NCI-H1694 treated with DMSO at 0.1 percent for 48 hours (cell line): ENCODE measurements at places on chromosomes 11 and 22.

DNA sequence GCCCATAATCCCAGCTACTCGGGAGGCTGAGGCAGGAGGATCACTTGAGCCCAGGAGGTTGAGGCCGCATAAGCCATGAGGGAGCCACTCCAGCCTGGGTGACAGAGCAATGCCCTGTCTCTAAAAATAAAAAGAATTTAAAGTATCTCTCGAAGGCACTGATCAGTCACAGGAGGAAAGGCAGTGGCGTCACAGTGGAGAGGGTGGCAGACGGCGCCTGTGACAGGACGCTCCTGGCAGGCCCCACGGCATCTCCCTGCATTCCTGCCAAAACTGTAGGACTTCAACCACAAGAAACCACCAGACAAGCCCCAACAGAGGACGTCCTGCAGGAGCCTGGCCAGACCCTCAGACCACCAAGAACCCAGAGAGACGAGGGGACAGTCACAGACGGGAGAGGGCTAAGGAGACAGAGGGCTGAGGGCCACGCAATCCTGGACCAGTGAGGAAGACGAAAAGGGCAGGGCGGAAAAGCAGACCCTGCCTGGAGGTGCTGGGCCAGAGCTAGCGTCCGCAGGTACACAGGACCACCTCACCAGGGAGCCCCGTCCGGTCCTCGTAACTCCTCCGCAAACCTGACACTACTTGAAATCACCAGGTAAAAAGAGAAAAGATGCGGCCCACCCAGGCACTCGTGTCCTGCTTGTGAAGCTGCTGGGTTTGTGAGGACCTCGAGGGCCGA, 5.9 kb downstream of the RNH1 start:
- no peak for DNase-seq

- no peak for DNase-seq
Observed at GRCh38 chr11:63951779-63952536, 13.2 kb downstream of the NAA40 start.

DNA sequence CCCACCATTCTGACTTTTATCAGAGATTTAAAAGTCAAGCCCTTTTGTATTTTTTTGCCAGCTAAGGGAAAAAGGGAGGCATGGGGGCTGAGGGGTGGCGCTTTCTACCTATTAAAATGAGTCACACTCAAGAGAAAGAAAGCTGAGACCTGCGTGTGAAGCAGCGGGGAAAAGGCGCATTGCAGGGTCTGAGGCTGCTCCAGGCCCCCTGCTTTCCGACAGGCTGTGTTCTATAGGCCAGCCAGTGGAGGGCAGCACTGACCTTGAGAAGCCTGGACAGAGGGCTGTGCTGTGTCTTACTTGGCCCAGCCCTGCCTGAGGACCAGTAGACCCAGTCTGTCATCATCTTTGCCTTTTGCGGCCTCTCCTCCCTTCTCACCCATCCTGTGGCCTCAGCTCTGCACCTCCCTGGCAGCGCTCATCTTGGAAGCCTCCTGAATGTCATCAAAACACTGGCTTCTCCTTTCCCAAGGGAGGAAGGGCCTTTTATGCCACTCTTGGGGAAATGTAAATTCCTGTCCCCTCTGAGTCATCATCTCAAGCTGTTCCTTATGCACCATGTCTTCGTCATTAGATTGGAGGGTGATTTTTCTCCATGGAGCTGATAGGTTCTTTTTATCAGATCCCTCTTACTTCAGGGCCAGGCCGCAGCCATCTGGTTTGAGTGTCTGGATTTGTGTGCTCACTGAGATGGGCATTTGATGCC, 12.6 kb upstream of the MAPK8IP1 start:
- peak; percentile 30 for DNase-seq

- DNase-seq: no peak
Observed at GRCh38 chr11:12675951-12676711, 1.9 kb downstream of the TEAD1 start.

GRCh38 chr22:33070600-33070999, 12.4 kb upstream of the SYN3 start:
- DNase-seq: no peak

- DNase-seq: no peak
Observed at GRCh38 chr11:76778874-76779273, 4.3 kb upstream of the TSKU start.

- DNase-seq: no peak
Observed at GRCh38 chr22:22838148-22838786, 49.3 kb upstream of the IGLL5 start.

DNA sequence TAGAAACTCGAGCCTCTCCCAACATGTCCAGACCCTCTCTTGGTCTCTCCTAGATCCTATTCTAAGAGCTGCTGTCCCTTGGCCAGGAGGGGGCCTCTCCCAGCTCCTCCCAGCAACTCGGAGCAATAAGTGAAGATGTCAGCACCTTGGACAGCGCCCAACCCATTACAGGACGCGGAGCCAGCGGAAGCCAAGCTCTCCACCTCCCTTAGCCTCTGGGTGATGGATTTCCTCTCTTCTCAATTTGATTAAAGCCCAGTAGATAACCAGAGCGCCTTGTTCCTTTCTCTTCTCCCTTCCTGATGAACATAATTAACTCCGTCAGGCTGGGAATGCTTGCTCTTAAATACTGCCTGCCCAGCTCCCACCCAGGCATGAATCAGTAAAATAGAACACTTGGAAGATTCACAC, 26.2 kb upstream of the TPBGL start:
- DNase-seq: no peak

GRCh38 chr11:129023968-129024676, 81.5 kb upstream of the TP53AIP1 start:
- DNase-seq: no peak

- no peak for DNase-seq
Observed at GRCh38 chr11:70020336-70021214, 57.5 kb upstream of the ANO1 start.

DNA sequence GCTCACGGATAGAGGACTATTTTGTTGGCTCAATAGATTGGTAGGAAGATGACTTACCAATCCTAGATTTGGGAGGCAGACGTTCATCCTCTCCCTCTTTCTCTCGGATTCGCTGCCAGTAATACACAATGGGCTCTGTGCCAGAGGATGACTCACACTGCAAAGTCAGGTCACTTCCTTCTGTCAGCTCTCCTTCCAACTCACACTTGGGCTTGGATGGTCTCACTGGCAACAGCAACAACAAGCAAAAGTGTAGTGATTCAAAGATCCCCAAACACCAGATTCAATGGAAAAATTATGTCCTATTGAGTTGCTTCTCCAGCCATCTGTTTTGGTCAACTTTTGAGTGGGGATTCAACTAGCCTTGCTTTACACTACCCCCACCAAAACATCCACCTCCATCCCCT, 21.7 kb upstream of the HSPA8 start:
- peak; percentile 38 for DNase-seq

DNA sequence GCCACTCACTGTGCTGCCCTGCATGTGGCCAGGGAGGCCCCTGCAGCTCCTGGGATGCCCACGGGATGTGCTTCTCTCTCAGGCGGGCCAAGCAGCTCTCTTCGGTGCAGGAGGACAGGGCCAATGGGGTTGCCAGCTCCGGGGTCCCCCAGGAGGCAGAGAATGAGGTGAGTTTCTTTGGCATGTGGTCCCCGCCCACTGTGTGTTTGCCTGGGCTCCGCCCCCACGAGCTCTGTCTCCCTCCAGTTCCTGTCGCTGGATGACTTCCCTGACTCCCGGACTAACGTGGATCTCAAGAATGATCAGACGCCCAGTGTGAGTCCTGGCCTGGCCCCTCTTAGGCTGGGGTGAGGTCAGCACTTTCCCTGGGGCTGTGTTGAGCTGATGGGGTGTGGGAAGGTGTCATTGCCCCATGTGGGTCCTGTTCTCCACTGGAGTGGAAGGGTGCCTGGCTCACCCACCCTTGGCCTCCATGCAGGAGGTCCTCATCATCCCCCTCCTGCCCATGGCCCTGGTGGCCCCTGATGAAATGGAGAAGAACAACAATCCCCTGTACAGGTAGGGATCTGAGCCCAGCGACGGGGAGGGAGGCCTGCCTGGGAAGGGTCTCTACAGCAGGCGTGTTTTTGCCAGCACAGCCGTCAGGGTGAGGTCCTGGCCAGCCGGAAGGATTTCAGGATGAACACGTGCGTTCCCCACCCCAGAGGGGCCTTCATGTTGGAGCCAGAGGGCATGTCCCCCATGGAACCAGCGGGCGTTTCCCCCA, 7.7 kb downstream of the SCO2 start:
- no peak for DNase-seq

DNA sequence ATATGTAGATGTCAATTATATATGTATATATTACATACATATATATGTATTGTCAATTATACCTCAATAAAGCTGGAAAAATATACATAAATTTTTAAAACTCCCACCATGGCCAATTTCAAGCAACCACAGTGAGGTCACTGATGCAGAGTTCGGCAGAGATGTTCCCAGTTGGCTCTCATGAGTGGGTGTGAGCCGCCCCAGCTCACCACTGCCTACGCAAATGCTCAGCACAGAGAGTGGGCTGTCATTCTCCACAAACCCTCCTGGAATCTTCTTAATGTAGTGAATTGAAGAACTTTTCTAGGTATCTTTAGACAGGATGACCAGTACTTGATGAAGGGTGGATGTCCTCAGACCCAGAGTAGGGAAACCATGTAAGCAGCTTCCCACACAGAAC, 96.6 kb upstream of the TMEM45B start:
- no peak for DNase-seq

GRCh38 chr11:83054001-83054400, 17.7 kb downstream of the RAB30 start:
- no peak for DNase-seq

DNA sequence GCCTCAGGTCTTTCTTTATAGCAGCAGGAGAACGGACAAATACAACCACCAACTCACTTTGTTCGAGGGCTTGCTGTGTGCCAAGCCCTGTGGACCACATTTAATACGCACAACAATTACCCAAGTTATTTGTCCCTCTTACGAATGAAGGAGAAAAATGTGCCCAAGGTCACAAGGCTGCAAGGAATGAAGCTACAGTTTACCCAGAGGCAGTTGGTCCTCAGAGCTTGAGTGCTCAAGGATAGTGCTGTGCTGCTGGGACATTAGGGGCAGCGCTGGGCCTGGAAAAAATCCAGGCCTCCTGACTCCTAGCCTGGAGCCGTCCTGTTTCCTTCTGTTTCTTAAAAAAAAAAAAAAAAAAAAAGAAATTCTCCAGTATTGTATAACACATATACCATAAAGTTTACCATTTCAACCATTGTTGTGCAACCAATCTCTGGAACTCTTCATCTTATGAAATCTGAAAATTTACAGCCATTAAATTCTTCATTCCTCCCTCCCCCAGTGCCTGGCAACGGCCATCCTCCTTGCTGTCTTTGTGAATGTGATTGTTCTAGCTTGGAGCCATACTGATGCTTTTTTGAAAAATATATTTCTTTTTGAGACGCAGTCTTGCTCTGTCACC, 1.0 kb upstream of the C11orf86 start:
- DNase-seq: no peak

DNA sequence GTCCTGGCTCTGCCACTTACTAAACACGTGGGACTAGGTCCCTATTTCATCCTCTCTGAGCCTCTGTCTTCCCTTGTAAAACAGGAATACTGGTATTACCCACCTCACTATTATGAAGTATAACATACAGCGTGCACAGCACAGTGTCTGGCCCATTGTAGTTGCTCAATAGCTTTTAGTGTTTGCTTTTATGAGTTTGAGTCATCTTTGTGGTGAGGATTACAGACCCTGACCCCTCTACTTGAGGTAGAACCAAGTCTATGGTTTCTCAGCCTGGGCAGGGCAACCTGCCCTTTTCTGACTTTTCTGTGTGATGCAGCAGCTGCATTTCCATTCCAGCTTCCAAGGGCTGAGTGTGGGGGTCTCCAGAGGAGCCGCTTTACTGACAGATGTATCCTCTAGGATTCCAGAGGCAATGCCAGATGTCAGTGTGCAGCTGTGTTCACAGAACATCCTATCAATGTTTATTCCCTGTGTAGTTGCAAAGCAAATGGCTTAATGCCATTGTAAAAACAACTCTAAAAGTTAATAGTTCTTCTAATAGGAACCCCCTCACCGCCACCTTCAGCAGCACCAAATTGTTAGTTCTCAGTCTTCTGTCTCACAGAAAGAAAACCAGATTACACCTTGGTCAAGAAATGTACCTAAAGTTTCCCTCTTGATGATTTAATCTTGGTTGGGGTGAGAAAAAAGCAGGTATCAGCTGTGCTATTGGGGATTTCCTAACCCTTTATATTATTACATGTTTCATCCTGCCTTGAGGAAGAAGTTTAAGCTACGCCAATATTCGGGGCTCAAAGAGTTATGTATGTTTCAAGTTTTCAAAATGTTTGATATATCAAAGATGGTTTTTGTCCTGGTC, 16.8 kb downstream of the PRR5L start:
- DNase-seq: no peak

- DNase-seq: no peak
Observed at GRCh38 chr11:35145271-35145670, 6.3 kb downstream of the CD44 start.
